ENCODE measurements at places on chromosomes 12 and 14. TPM values are rescaled to one million over a fixed set of nuclear protein-coding genes. Genes with fewer than 3 reads are reported as not detected.

DNA sequence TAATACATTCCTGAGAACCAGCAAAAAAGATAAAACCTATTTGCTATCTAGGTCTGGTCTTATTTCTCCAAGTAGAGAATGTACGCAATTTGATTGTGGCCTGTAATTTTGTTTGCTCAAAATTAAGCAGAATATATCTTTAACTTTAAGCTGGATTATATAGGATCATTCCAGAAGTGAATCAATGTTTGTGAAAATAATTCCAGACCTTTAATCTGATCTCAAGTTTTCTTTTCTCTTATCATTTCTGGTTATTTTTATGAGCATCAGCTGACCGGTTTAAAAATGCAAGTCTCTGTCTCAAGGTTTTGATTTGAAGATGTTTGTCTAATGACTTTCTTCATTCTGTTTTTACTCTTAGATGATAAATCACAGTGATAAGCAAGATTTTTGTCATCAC is 997.9 kb upstream of the FLRT2 start:
- DNase-seq, result no peak

Gene ZNF664
- polyA plus RNA-seq, result 84.2 TPM

GRCh38 chr12:48419116-48419935 is 53.0 kb upstream of the ANP32D start:
- no peak for DNase-seq

- DNase-seq, result no peak
These were observed 16.5 kb downstream of the RBM19 start for GRCh38 chr12:113949321-113950305.

- DNase-seq, result no peak
These were observed 11.2 kb downstream of the CCDC88C start for GRCh38 chr14:91406451-91406850.

DNA sequence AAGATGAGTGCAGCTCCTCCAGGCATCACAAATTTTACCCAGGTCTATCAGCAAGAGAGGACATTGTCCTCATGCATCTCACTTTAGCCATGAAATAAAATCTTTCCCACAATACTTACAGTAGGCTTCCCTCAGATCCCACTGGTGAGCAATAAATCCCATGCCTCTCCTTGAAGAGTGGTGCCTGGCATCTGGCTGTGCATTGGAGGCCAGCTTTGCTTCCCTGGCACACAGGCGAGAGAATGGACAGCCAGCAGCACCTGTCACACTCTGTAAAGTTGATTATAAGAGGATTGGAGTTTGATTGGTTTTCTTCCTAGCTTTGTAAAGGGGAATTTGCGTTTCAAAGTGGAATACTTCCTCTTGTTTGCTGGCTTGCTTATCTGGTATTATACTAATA is 1153.9 kb downstream of the AACS start:
- DNase-seq, result no peak

DNA sequence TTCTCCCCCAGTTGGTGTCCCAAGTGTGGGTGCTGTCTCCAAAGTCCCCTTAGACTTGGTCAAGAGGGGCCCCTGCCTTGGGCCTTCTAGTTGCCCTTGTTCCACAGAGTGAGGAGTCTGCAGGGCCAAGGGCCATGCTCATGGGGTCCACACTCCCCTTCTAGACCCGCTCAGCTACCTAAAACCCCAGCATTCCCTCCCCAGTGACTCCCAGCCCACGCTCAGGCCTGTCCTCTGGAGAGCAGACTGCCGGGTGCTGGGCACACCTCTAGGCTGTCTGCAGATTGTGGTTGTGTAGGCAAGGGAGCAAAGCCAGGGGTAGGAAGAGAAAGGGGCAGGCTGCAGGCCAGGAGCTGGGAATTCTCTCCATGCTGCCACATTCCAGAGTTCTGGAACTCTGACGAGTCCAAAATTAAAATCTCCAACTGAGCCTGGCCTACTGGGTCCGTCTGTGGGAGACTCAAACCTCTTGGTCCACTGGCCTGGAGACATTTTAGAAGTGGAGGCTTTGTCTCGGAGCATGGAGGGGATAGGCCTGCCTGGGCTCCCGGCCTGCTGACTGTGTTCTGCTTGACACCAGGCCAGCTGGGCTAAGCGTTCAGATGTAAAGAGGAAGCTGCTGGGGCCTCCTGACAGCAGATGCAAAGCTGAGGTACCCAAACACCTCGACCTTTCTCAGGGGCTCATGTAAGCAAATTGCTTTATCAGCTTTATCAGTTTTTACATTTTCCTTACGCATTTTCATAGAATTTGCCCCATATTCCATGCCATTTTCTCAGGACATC is 13.7 kb upstream of the KRT5 start:
- no peak for DNase-seq

GRCh38 chr14:30179381-30180130 is 251.9 kb upstream of the PRKD1 start:
- no peak for DNase-seq

Gene FOXA1
- polyA plus RNA-seq, result 5.9 TPM

GRCh38 chr12:103715494-103715893 is 125.5 kb downstream of the NT5DC3 start:
- DNase-seq, result no peak

GRCh38 chr12:80565271-80565670 is 121.2 kb downstream of the PTPRQ start:
- DNase-seq, result no peak

DNA sequence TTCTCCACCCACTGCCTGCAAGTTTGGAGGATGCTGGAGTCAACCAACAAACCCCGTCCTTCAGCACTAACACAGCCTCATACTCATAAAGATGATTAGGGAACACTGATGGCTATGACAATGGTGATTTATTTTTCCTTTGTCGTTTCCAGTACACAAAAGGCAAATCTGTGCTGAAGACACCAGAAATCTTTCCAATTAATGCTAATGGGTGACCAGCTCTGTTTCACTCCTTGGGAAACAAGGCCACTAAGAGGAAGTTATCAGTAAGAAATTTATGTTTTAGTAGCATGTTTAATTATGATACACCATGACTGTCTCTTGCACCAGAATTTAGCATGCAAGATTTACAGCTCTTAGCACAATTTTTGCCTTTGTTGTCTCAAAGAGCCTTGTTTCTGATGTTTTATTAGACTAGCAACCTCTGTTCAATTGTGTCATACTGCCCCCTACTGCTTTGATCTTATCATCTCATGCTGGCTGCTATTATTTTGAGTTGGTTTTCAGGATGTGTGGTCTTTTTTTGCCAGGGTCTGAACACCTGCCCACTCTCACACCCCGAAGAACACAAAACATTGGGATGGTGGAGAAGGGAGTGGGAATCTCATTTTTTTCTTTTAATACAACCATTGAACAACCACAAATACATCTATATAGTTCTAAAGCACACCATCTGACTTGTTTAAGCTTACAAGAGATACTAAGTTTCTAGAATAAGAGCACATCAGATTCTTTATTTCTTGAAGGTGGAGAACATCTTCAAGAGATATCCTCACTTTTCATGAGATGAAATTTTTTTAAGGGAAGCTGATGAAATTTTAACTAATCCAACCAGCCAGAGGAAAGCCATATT is 160.9 kb downstream of the SPTSSA start:
- peak; percentile 41 for DNase-seq

DNA sequence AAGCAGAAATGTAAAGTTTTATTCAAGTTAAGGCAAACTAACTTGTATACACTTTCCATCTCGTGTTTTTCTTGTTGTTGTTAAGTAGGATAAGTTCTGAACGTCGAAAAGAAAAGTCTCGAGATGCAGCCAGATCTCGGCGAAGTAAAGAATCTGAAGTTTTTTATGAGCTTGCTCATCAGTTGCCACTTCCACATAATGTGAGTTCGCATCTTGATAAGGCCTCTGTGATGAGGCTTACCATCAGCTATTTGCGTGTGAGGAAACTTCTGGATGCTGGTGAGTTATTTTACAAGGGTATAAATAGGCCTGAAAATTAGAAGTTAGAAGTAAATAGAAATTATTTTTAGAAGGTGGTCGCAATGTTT is 25.0 kb downstream of the HIF1A start:
- no peak for DNase-seq

DNA sequence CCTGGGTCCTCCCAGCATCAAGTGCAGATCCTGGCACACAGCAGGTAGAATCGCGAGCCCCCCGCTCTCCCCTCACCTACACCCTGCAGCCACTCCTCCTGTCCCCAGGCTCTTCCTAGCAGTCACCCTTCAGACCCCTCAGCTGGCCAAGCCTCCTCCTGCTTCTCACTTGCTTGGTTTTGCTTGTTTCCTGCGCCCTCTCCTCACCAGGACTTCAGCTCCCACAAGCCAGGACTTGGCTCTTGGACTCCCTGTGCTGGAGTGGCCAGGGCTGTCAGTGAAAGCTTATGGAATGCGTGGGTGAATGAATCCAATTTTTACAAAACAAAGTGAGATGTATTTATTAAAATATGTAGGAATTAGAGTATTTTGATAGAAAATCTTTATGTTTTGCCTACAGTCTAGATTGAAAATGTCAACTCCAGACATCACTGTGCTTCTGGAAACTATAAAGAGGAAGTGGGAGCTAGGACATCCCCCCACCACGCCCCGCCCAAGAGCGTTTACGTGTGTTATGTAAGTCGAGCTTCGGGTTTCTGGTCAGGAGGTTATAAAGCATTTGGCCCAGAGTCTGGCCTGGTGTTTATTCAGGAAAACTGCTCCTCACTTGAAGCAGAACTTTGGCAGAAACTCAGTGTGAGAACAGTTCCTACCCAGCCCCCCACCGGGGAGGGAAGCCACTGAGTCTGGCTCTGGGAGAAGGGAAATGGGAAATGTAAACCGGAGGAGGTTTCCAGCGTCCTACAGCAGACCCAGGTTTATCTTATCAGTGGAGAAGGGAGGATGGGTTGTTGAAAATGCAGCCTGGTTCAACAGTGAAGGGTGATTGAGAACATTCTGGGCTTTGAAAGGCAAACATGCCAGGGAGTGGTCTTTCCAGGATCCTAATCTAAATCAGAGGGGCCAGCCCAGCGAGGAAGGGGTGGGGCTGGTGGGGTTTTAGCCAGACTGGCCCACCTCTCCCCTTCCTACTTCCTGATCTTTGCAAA is 8.8 kb downstream of the ALDH2 start:
- peak; percentile 82 for DNase-seq

- DNase-seq, result no peak
These were observed 175.1 kb upstream of the SLC38A2 start for GRCh38 chr12:46547421-46548354.

Gene MIPOL1
- 5.2 TPM for polyA plus RNA-seq

- DNase-seq, result no peak
These were observed 6.4 kb upstream of the ZNF385A start for GRCh38 chr12:54390668-54391551.

Gene PTPN21
- polyA plus RNA-seq, result 7.2 TPM

DNA sequence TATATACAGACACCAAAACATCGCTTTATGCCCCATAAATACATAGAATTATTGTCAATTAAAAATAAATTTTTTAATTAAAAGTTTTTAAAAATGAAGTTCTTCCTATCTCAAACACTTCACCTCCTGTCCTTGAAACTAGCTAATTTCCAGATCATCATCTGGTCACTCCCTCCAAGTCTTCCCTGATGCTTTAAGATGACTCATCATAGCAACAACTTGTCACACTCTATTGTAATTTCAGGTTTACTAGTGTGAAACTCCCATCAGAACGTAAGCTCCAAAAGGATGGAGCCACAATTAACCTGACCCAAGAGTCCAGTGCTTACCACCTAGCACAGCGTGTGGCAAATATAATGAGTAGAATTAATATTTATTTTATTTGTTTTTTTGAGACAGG is 16.3 kb downstream of the GXYLT1 start:
- DNase-seq, result no peak

Gene GNB3
- polyA plus RNA-seq, result 3.7 TPM

DNA sequence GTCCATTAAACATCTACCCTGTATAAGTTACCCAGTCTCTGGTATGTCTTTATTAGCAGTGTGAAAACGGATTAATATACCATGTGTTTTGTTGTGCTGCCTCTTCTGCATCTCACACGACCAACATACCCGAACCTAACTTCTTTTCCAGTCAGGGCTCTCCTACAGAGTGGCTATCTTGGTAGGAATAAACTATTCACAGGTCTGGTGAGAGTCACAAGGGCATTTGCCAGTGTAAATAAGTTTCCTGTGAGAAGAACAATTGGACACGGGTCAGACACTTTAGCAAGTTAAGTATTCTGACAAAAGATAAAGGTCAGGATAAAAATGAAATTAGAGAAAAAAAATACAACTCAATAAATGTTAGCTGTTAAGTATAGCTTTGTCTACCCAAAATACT is 60.9 kb downstream of the MYF5 start:
- no peak for DNase-seq

Gene SRRM4
- polyA plus RNA-seq, result not detected

Gene BRMS1L
- polyA plus RNA-seq, result 20.8 TPM

DNA sequence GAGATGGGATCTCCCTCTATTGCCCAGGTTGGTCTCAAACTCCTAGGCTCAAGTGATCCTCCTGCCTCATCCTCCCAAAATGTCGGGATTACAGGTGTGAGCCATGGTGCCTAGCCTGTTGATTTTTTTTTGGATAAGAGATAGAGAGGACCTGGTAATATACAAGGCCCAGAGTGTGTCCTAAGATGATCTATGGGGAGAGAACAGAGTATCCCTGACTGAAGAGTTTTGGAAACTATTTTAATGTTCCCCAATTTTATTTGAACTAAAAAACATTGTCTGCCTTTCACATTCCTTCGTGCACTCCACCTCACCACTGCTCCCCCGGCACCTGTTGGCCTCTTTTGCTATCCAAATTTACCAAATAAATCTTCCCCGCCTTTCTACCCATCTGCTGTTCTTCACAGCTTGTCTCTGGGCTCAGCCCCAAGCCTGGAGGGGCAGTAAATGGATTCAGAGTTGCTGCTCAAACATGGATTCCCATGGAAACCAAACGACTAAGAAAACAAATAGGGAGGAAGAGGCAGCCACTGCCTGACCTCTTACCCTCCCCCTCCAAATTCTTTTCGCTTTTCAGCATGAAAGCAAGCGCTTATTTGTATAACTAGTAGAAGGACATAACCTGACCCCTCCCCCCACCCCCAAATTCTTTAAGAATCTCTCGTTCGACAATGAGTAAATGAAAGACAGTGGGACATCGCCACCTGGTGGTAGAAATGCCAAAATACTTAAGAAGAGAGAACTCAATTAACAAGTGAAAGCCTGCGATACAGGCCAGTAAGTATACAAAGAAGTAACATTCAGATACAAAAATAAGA is 22.6 kb downstream of the OR10G3 start:
- DNase-seq, result peak; percentile 68

DNA sequence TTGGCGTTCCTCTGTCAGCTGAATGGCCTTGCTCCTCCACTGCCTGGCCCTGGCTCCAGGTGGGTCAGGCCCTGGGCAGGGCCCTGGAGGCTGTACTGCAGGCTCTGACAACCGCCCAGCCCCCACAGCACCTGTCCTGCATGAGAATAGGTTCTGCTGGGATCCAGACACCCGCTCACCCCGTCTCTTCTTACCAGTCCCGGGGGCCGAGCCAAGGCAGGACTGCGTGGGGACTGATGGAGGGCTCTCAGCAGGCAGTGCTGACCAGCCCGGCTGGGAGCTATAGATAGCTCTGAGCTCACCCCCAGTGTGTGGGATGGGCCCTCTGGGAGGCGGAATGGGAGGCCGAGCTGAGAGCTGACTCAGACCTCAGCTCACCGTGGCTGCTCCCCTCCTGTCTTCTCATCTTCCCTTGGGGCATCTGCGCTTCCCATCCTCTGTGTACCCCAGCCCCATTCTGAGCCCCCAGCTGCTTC is 39.6 kb downstream of the TEAD4 start:
- no peak for DNase-seq

- no peak for DNase-seq
These were observed 30.4 kb downstream of the PPHLN1 start for GRCh38 chr12:42356344-42356743.
